ENCODE measurements at places on chromosomes 4 and X.

- no peak for DNase-seq
Measured at GRCh38 chr4:146495269-146495668, 26.5 kb downstream of the SLC10A7 start.

- no peak for DNase-seq
Measured at GRCh38 chr4:85784348-85784747, 309.4 kb downstream of the ARHGAP24 start.

- no peak for DNase-seq
Measured at GRCh38 chr4:68581383-68582338, 5.5 kb upstream of the UGT2B17 start.

GRCh38 chr4:85715991-85716737 lies 241.2 kb downstream of the ARHGAP24 start:
- DNase-seq, result no peak

- DNase-seq, result no peak
Measured at GRCh38 chr4:23266401-23266800, 573.7 kb downstream of the GBA3 start.

GRCh38 chr4:23594125-23594524 lies 295.7 kb downstream of the PPARGC1A start:
- no peak for DNase-seq

Data from anterior cingulate cortex (tissue), 58 donors.